Activated T-helper 1 cell treated with Interleukin-2 at 50 U/mL for 16 hours (primary cell): ENCODE measurements at places on chromosomes 3 and 15.

DNA sequence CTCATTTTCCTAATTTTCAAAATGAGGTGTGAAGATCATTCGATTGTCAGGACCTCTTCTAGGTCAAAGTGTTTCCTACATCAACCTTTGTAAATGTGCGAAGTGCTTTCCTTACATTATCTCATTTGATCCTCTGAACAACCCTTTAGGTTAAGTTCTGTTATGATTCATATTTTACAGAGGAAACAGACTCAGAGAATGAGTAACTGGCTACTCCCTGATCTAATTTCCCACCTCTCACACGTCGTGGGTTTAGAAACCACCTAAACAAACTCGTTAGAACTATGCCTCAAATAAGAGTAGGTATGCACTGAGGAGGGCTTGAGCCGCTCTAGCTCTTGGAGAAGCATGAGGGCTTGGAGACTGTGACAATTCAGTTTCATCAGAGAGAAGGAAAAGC lies 148.6 kb downstream of the CD47 start:
- DNase-seq, result no peak

- no peak for DNase-seq
These were observed 203.3 kb downstream of the PLCL2 start for GRCh38 chr3:17088017-17088416.

GRCh38 chr3:60917141-60917540 lies 334.1 kb downstream of the FHIT start:
- DNase-seq, result no peak

DNA sequence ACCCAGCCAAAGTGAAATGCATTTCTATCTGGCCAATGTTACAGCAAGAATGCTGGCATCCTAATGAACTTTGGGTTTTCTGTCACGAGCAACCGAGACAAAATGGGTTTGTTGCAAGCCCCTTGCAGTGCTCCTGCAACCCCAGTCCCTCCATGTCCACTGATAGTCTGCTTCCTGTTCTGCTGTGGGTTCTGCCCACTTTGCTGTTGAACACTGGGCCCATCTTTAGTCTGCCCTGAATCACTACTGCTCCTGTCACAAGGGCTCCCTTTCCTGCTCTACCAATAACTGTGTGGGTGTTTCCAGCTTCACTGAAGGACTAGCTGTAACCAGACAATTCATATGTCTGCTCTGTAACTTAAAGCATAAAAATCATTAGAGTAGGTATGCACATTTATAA lies 12.7 kb upstream of the OXSR1 start:
- DNase-seq, result no peak

- DNase-seq, result no peak
These were observed 14.2 kb upstream of the U2SURP start for GRCh38 chr3:142987080-142987700.

GRCh38 chr15:65081758-65082157 lies 5.2 kb downstream of the KBTBD13 start:
- DNase-seq, result no peak

- DNase-seq, result no peak
These were observed 1.2 kb upstream of the ITIH4 start for GRCh38 chr3:52831500-52832301.

- DNase-seq, result no peak
These were observed 1457.9 kb upstream of the CADM2 start for GRCh38 chr3:83500931-83501330.

DNA sequence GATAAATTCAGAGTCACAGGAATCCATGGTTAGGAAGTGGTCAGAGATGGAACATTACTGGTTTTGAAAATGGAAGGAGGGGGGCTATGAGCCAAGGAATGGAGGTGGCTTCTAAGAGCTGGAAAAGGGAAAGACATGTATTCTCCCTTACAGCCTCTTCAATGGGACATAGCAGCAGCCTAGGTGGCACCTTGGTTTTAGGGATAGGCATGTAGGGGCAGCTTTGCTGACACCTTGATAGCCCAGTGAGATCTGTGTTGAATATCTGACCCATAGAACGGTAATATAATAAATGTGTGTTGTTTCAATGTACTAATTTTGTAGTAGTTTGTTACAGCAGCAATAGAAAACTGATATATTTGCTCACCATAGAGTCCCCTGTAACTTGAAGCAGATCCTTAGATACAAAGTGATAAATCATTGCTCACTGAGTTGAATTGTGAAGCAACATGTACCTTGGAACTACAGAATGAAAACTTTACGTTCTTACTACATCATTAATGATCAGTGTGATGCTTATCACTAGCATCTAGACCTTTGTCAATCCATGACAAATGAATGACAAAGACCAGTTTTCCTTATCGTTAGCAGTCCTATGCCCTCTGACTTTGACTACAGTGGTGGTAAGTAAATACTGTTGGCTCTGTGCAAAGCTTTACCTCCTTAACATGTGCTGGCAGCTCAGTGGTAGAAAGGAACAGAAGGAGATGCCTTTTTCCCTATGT lies 53.8 kb downstream of the TMEM45A start:
- no peak for DNase-seq

- no peak for DNase-seq
These were observed 164.3 kb downstream of the FNDC3B start for GRCh38 chr3:172203522-172204258.

DNA sequence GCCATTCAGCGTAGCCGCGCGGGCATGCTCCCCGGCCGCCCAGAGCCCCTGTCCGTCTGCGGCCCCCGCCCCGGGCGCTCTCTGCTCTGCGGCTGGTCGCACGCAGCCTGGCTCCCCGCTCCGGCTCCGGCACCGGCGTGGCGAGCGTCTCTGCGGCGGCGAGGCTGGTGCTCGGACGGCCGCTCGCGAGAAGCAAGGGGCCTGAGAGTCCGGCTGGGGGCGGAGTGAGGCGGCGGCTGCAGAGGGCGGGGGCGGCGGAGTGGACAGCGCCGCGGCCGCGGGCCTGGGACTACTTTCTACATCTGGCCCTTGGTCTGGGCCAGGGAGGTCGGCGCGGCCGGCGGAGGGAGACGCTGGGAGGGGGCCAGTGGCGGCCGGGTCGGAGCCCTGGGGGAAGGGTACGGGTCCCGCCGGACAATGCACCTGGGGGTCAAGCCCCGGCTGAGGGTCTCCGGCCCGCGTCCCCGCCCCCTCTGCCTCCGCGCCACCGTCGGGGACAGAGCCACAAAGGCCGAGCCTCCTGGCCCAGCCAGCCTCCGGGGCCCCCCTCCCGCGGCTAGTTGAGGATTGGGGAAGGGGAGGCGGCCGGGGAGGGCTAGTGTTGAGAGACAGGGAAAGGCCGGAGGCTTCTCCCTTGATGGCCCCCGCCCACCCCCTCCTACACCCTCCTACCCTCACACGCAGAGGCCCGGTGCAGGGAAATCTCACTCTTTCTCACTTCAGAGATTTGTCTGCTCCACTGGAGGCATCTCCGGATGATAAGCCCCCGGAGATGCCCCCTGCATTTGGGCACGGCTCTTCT lies at the start of gene PRTG:
PRTG (minus strand) TSS at position 226 of the 802 bp plus-strand sequence; CDS start at position 5, 221 bp downstream.
- no peak for DNase-seq

- no peak for DNase-seq
These were observed 4.5 kb downstream of the DNAJC13 start for GRCh38 chr3:132421832-132422231.

DNA sequence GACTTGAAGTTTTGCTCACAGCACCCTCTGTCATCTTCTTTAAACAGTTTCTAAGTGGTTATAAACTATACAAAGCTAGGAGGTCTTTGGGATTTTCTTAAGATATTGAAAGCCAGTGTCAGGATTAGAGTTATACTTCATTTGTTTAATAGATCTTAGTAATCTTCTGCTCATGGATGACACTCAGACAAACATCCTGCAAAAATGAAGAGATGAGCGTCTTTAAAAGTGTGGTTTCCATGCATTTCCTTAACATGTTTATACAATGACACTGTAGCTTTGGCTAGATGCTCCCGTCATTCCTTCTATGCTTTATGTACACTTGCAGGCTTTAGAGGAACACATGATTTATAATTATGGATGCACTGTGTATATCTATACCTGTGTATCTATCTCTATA lies 182.2 kb downstream of the NAALADL2 start:
- DNase-seq, result no peak

DNA sequence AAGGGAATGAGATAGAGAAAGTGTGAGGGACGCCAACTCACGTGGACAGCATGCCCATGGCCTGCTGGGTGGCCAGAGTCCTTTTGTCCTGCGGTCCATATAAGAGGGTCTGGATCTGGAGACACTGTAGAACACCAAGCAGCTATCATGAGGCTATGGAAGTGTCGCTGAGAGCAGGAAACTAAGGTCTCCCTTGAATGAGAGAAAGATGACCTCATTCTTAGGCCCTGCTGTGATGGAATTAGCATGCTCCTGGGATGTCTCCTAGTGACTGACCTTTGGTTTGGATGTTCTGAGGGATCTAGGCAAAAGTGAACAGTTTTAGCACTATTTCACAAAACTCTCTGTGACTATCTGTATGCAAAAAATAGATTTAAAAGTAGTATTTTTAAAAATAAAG lies 34.4 kb downstream of the SYNM start:
- no peak for DNase-seq

DNA sequence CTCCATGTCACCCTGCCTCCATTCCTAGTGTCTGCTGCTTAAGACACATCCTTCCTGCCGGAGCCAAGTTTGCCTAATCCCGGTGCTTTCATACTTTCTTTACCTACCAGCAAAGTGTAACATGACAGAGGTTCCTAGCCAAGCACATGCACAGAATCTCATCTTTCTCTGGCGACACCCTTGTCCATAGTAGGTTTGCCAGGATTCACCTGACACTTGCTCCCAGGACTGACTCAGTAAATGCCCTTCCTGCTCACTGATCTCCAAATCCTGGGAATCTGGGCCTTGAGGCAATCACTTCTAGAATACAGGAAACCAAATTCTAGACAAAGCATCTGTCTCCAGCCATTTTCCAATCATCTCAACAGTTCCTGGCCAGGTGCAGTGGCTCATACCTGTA lies 10.2 kb upstream of the NR2E3 start:
- DNase-seq, result no peak

- DNase-seq, result no peak
These were observed 142.7 kb upstream of the ATP11B start for GRCh38 chr3:182650568-182651128.

GRCh38 chr15:98398056-98398455 lies 250.3 kb upstream of the IGF1R start:
- DNase-seq, result no peak

- DNase-seq, result no peak
These were observed 107.7 kb downstream of the IGF2BP2 start for GRCh38 chr3:185717121-185717520.

DNA sequence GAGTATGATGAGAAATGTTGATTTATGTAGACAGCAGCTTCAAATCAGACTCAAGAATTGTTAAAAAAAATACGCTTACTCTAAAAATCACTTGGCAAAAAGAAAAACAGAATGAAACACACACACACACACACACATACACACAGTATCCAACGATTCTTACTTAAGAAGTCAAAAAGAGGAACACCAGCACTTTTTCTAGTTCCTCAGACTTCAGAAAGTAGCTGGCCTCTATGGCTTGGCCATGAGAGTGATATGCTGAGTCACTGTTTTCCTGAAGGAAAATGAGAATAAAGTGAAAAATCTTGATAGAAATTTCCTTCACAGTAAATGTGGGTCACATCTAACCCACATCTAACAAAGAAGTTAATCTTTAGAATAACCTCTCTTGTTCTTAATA lies 22.1 kb downstream of the CNTN3 start:
- no peak for DNase-seq

DNA sequence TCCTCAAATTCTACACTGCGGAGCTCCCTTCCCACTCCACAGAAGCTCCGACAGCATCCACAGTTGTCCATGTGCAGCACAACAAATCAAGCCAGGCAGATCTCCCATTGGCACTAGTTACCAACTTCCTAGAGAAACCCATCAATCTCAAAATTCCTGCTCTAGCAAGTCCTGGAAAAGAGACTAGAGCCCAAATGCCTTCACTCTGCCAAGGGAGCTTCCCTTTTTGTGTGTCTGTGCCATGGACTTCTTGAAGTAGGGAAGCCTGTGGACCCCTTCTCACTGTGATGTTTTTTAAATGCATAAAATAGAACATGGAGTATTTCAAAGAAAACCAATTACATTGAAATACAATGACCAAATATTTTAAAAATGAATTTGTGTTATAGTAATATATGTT lies 59.1 kb downstream of the TGFBR2 start:
- DNase-seq, result no peak

- no peak for DNase-seq
These were observed 88.8 kb downstream of the LARS2 start for GRCh38 chr3:45477041-45477725.

- DNase-seq, result no peak
These were observed 259.2 kb upstream of the CCDC54 start for GRCh38 chr3:107117922-107118536.

- DNase-seq, result no peak
These were observed 160.0 kb upstream of the CGNL1 start for GRCh38 chr15:57216288-57216687.

- DNase-seq, result no peak
These were observed 381.4 kb upstream of the TGFBR2 start for GRCh38 chr3:30225021-30225420.

- DNase-seq, result no peak
These were observed 18.8 kb downstream of the STAG1 start for GRCh38 chr3:136733317-136733833.

DNA sequence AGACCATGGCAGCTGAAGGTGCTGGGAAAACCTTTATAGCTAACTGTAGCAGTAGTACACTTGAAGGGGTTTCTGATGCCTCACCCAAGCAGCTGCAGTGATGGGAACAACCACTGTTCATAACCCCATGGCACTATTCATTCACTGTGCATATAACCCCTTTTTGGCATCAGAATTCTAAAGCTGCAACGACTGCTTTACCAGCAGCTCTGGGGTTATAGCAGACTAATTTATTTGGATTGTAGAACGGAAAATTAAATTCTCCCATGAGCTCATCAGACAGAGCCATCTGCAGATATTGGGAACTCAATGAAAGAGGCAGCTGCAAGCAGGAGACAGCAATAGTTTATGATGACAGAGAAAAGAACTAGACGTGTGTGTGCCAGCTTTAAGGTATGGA lies 28.6 kb downstream of the TFDP2 start:
- DNase-seq, result no peak

DNA sequence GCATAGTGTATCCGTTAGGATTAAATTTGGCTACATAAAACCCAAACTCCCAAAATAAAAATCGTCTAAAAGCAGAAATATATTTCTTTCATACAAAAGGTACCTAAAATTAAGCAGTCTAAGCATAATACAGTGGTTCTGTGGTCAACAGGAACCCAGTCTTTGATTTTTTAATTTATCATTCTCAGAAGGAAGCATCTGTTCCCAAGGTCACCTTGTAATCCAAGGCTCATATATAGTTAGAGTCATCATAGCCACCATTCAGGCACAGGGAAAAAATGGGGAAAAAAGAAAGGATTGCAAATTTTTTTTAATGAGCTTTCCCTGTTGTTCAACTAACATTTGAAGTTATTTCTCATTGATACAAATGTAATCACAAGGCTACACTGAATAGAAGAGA lies 983.2 kb downstream of the PLOD2 start:
- no peak for DNase-seq

DNA sequence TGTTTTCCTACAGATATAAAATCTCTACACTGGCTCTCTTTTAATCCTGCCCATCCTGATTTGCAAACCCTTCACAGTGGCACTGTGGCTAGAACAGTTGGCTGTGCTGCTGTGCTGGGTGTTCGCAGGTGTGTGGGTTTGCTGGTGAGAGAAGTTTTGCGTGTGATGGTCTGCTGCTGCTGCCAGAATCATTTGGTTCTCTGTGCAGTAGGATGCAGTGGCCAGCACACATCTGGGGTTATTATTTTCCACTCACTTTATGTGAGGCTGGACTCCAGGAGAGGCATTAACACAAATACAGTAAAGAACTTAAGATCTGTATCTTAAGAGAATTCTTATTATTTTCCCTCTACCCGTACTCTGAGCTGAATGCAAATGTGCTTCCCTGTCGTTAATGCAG lies 16.0 kb upstream of the PSMD6 start:
- DNase-seq, result no peak
